ENCODE measurements at places on chromosomes 11 and 22.

DNA sequence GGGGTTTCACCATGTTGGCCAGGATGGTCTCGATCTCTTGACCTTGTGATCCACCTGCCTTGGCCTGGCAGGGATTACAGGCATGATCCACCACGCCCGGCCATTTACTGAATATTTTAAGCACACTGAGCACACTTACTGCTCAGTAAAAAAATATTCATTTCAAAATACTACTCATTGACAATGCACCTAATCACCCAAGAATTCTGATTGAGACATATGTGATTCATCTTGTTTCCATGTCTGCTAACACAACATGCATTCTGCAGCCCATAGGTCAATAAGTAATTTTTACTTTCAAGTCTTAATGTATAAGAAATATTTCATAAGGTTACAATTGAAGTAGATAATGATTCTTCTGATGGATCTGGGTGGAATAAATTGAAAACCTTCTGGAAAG is 4.2 kb upstream of the OR52J3 start:
- no peak for DNase-seq

DNA sequence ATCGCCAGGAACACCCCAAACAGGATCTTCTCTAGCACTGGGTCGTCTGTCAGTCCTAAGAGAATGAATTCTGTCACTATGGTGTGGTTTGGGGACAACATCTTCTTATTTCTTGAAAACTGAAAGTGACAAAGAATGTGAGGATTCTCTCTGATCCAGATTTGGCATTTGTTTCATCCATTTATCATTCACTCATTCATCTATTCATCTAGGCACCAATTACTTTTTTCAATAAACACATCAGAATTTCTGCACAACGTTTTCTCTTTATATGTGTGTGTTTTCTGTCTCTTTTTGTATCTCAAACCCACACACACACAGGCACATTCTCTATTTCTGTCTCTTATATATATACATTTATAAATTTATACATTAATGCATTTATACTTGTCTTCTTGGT is at the start of gene OR5M10:
Gene OR5M10, minus strand, starts transcription at position 101 of the 400 bp plus-strand sequence. Its CDS starts 0 bp downstream, at position 101.
- no peak for DNase-seq

DNA sequence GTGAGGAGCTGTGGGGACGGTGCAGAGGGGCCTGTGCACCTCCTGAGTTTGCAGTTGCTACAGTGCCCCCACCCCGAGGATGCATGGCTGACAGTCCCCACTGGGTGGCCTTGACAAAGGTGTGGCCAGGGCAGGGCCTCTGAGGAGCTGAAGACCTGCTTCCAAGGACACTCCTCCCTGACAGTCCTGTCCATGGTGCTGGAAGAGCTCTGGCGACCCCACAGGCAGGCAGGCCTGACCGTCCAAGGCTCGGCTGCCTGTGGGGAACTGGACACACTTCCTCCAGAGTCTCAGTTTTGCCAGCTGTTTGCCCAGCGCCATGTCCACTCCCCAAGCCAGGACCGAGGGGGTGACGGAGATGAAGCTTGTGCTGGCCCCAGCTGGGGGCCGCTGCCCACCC is 32.7 kb downstream of the BRSK2 start:
- DNase-seq = no peak

DNA sequence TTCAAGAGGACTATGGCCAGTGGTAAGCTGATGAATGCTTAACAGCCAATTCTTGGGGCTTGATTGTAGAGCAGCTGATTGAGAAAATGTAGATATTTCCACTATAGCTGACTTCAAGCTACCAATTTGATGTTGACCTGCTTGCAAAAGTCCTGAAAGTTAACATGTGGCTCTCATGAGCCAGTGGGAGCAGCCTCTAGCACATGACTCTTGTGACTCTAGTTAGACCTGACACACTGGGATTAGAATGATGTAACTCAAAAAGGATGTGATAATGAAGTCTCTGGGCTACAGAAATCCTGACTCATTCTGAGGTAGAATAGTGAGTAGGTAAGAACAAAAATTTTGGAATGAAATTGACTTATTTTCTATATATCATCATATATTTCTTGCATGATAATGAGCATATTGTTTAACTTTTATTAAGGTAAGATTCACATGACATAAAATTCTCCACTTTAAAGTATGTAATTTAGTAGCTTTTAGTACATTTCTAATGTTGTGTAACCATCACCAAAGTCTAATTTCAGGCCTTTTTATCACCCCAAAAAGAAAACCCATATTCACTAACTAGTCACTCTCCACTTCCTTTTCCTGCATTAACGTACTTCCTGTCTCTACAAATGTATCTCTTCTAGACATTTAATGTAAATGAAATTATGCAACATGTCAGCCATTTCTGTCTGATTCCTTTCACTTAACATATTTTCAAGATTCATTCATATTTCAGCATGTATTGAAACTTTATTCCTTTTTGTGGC is 16.1 kb upstream of the OR52H1 start:
- no peak for DNase-seq

DNA sequence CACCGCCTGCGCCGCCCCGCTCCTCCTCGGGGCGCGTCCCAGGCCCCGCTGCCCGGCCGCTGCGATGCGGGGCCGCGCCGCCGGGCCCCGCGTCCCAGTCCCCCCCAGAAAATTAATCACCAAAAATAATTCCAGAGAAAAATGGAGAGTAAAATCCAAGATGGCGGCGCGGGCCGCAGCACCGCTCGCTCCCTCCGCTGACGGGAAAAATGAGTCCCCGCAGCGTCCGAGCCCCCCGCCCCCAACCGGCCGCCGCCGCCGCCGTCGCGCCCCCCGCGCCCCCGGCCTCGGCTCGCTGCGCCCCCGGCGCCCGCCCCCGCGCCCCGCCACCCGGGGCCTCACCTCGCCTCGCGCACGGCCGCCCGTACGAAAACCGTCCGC is at the start of gene KMT5B:
Gene KMT5B, minus strand, starts transcription at position 162 of the 381 bp plus-strand sequence. CDS start 23,220 bp downstream, outside the sequence.
- DNase-seq = no peak

DNA sequence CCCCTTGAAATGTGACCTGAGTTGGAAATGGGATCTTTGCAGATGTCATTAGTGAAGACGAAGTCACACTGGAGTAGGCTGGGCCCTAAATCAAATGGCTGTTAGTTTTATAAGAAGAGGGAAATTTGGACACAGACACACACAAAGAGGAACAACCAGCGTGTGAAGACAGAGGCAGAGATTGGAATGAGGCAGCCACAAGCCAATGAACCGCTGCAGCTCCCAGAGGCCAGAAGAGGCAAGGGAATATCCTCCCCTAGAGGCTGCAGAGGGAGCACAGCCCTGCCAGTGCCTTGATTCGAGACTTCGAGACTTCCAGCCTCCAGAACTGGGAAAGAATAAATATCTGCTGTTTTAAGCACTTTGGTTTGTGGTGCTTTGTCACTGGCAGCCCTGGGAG is 484.5 kb downstream of the MN1 start:
- DNase-seq = no peak

- no peak for DNase-seq
Observed at GRCh38 chr11:69801513-69802335, 17.5 kb downstream of the FGF3 start.

- DNase-seq = no peak
Observed at GRCh38 chr11:46180736-46181135, 59.5 kb upstream of the PHF21A start.

DNA sequence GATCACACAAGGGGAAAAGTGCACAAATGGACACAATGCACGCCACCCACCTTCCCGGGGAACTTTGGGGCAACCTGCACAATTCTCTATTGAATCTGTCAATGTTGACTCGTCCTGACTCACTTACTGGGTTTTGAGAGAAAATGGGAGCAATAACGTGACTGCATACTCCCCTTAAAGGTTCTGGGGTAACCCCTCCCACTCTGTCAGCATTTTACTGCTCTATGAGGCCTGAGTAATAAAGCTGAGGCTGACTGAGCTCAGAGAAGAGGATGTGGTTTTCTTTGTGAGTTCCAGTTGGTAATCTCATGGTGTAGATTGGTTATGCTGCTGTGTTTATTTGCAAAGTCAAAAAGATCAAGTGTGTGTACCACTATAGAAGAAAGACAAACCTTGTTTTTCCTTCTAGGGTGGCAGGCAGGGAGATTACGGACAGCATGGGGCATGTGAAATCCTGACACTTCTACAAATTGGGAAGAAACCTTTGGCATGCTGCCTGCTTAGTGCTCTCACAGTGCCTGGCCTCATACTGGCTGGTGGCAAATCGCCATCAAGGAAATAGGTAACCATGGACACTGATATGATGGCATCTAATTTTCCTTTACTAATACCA is 16.1 kb upstream of the APOA1 start:
- DNase-seq = peak; percentile 13

DNA sequence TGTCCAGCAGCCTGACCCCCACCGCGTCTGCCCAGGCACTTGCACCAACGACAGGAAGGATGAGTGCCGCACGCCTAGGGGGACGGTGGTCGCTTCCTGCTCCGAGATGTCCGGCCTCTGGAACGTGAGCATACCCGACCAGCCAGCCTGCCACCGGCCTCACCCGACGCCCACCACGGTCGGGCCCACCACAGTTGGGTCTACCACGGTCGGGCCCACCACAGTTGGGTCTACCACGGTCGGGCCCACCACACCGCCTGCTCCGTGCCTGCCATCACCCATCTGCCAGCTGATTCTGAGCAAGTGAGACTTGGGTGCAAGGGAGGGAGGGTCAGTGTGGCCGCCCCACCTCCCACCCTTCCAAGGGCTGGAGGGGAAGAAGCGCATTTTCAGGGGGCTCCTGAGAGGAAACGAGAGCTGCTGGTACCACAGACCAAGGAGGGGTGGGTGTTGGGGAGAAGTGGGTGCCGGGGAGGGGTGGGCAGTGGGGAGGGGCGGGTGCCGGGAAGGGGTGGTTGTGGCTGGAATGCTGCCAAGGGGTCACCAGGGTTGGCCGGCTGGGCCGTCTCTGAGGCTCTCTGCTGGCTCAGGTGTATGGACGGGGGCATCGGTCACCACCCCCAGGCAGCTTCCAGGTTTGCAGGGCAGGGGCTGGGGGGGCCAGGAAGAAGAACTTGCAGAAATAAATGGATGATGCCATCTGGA is 27.7 kb upstream of the MUC5B start:
- DNase-seq = no peak

- DNase-seq = no peak
Observed at GRCh38 chr11:119515771-119516400, 92.9 kb upstream of the THY1 start.

DNA sequence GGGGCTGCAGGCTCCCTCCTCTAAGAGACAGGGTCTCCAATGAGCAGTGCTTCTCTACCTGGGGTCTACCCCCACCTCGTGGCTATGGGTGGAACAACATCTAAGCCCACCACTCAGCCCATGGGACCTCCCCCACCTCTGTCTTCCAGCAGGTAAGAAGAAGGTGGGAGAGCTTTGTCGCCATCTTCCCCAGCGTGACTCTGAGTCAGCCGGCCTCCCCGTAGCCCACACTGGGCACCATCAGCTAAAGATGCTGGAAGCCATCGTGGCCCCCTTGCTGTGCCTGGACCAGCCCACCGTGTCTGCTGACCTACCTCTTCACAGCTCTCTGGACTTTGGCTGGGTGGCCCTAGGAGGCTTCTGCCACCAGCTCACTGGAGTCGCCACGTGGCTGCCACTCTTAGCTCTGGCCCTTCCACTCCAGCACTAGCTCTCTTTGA is 944 bp downstream of the C11orf86 start:
- DNase-seq = no peak

GRCh38 chr11:99015634-99016454 is 4.9 kb upstream of the CNTN5 start:
- peak; percentile 83 for DNase-seq

DNA sequence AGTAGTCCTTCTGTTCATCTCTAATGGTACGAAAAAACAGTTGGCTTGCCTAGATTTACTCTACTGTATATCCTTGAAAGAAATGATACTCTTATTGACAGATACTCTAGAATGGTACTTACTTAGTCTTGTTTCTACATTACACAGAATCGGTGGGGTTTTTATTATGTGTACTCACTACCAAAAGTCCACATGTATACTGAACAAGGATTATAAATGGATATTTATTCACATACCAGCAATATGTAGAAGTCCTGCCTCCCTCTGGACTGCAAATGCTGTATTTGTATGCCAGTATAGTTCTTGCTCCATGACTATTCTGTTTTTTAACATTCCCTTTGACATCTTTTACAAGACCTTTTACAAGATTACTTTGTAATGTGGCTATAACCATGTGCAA is 13.9 kb downstream of the PCF11 start:
- no peak for DNase-seq

DNA sequence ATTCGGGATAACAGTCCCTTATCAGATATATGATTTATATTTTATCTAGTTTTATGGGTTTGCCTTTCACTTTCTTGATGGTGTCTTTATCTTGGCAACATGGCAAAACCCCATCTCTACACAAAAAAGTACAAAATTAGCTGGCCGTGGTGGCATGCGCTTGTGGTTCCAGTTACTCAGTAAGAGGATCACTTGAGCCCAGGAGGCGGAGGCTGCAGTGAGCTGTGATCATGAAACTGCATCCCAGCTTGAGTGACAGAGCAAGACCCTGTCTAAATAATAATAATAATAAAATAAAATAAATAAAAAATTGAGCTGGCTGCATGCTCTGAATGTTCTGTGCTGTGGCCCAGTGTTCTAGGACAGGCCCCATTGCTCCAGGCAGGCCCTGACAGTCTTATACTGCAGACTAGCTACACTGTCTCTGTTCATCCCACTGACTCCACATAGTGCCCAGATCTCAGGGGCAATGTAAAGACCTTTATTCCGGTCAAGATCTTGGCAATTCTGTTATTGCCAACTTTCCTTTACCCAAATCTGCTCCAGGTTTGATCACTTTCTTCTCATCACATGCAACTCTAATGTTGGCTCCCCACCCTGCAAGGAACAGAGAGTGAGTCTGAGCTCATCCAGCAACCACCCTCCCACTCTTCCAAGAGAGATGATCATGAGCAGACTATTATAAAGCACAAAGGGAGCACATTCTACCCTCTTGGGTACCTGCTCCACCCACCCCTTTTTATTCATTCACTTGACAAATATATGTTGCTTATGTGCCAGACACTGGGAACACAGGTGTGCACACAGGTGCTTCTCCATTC is 8.8 kb downstream of the HSPA8 start:
- DNase-seq = no peak

GRCh38 chr22:29830585-29830984 is 7.5 kb downstream of the ASCC2 start:
- no peak for DNase-seq

GRCh38 chr11:122488892-122489706 is 166.4 kb upstream of the UBASH3B start:
- DNase-seq = no peak

DNA sequence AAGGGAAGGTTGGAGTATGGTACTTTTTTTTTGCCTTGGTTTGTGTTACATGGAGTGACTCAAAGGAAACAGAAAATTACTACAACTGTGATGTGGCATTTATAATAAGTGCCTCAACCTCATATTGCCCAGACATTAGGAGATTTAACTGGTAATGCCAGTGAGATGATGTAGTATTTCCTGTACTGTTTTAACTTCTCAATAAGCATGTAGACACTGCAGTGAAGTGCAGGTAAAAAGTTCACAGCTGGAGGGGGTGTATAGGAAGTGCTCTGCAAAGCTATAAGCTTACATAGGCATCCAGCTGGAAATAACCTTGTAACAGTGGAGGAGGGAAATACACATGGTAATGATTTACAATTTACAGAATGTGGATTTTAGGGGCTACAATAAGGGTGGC is 138.2 kb upstream of the MTMR2 start:
- DNase-seq = no peak

- no peak for DNase-seq
Observed at GRCh38 chr11:24637520-24637919, 140.7 kb downstream of the LUZP2 start.

GRCh38 chr11:134017511-134018430 is 51.1 kb upstream of the JAM3 start:
- DNase-seq = no peak

GRCh38 chr11:15836795-15837194 is 519.6 kb downstream of the SOX6 start:
- DNase-seq = no peak

Data from SW 1271 (cell line).